Large intestine (tissue), 12 donors: ENCODE measurements at places on chromosomes 5 and 9.

DNA sequence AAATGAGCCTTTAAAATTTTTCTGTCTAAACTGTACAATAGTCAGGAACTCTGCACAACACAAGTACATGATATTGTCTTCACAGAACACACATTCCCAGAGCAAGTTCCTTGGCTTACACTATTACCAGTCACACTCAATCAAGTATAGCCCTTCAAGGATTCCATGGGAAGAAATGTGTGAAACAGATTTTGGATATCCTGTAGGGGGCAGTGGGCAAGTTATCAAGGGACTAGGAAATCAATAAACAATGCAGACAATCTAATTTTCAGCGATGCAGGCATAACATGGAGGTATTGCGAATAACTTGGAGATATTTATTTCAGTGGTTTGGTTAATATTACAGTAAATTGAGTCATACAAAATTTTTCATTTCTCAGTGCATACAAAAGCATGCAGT is 1171.5 kb upstream of the NUDT12 start:
- H3K4me1 ChIP-seq: no peaks in the 10 kb centered on the region
- H3K27ac ChIP-seq: no peak overlapping the region
- no peak for DNase-seq
- no peaks in the 10 kb centered on the region for H3K36me3 ChIP-seq

GRCh38 chr5:96338091-96338490 is 95.0 kb downstream of the PCSK1 start:
- DNase-seq: no peak
- peak overlapping the region; percentile 20 for H3K27ac ChIP-seq

GRCh38 chr5:150553402-150553801 is 45.5 kb downstream of the NDST1 start:
- H3K4me3 ChIP-seq: no peak overlapping the region
- no peak overlapping the region for H3K27ac ChIP-seq
- H3K36me3 ChIP-seq: peaks cover 83% of the 10 kb centered on the region
- H3K27me3 ChIP-seq: no peaks in the 10 kb centered on the region
- no peak for DNase-seq

DNA sequence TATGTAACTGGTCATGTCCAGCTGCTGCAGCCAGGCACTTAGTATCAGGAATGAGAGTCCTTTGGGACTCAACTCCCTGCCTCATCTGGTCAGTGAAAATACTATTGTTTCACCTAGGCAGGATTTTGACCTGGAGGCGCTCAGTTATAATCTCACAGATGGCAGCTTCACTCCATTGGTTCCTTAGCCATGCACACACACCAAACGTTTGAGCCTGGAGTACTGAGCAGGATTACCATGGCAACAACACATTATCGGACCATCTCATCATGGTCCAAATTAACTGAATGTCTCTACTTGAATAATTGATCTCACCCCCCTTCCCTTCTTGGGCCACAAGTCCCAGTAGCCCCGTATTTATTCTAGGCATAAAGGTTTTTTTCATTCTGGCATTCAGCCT is 15.0 kb upstream of the SREK1 start:
- H3K4me1 ChIP-seq: no peaks in the 10 kb centered on the region
- DNase-seq: no peak
- H3K36me3 ChIP-seq: no peaks in the 10 kb centered on the region
- peaks cover 3% of the 10 kb centered on the region for H3K27me3 ChIP-seq

- no peak overlapping the region for H3K27ac ChIP-seq
- no peaks in the 10 kb centered on the region for H3K27me3 ChIP-seq
- no peaks in the 10 kb centered on the region for H3K4me1 ChIP-seq
These were observed 683 bp downstream of the CLPTM1L start for GRCh38 chr5:1343931-1344901.

DNA sequence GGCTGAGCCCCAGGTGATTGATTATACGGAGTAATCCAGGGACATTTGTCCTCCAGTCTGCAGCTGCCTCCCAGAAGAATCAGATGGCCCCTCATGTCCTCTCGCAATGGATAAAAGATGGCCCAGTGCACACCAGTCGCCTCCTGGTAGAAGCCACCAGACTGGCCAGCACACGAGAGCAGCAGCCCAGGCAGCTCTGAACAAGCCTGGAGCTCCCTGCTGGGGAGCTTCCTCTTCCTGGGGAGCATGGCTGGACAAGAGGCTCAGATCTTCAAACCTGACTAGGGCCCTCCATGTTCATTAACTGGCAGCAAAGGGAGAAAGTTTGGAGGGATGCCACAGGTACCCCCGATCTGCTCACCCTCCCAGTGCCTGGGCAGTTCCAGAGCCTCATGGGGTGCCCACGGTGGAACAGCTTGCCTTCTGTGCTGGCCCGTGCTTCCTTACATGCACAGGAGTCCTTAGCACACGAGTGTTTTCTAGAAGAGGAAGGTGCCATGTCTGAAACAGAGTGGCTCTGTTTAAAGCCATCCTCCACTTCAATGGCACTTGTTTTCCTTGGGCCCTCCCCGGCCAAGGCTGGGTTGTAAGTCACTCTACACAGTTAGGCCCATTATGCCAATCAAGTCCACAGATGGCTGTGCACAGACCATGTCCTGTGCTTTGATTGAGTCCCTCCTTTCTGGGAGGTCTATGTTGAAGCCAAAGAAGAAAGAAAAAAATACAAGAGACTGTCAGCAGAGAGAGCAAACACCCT is 75.6 kb downstream of the PRRT1B start:
- no peaks in the 10 kb centered on the region for H3K27me3 ChIP-seq
- no peak overlapping the region for H3K27ac ChIP-seq
- no peaks in the 10 kb centered on the region for H3K4me1 ChIP-seq
